ENCODE measurements at places on chromosomes 3 and 15.

DNA sequence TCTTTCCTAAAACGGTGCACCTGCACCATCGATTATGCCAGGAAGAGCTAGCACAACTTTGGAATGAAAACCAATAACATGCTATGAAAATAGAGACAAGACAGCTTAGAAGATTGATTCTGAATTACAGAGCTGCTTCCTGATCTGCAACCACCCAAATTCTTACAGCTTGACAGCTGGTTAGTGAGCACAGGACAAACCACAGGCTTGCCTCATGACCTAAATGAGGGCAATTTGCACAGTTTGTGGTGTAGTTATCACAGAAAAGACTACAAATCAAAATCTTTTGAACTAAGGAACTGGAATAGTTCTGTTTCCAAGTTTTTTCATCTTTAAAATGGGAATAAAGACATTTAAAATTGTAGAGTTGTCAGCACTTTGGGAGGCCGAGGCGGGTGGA lies 533.5 kb downstream of the NAALADL2 start:
- no peak for DNase-seq

DNA sequence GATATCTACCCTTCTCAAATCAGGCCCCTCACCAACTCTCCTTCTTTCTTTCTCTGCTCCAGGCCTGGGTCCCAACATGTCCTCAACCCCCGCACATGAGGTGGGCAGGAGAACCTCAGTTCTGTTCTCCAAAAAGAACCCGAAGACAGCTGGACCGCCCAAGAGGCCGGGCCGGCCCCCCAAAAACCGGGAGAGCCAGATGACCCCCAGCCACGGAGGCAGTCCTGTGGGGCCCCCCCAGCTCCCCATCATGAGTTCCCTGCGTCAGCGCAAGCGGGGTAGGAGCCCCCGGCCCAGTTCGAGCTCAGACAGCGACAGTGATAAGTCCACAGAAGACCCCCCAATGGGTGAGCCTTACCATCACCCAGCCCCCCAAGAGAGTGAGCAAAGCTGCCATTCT lies 5.6 kb upstream of the OGG1 start:
- no peak for DNase-seq

GRCh38 chr3:160023476-160023875 lies 34.8 kb downstream of the IL12A start:
- DNase-seq: no peak

DNA sequence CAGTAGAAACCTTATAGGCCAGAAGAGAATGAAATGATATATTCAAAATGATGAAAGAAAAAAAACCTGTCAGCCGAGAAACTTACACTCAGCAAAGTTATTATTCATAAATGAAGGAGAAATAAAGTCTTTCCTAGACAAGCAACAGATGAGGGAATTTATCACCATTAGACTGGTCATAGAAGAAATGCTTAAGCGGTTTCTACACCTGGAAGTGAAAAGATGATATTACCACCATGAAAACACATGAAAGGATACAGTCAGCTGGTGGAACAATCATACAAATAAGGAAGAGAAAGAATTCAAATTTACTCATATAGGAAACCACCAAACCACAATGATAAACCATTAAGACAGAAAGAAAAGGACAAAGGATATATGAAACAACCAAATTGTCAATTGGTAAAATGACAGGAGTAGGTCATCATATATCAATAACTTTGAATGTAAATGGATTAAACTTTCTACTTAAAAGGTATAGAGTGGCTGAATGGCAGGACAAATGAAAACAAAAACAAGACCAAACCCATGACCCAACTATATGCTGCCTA lies 29.9 kb upstream of the PRR23C start:
- DNase-seq: no peak

- DNase-seq: no peak
These were observed 10.7 kb upstream of the BBX start for GRCh38 chr3:107512108-107512507.

GRCh38 chr15:85947936-85948335 lies 131.7 kb upstream of the AGBL1 start:
- DNase-seq: no peak

GRCh38 chr3:143961342-143961741 lies 10.3 kb upstream of the DIPK2A start:
- no peak for DNase-seq

- DNase-seq: no peak
These were observed 16.0 kb upstream of the SRP14 start for GRCh38 chr15:40054855-40055575.

DNA sequence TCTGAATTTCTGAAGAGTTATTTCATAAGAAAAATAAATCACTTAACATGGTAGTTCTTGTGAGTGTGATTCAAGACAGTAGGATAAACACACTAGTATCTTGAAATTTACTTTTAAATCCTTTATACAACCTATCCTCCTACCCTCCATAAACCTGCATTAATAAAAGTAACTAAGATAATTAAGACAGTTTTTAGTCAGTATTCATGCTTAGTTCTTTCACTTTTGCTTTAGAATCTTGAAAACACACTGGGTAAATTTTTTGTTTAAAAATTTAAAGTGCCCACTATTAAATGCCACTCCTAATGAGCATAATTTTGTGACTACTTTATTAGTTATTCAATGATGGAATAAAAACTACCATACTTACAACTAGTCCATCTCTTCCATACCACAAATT lies 28.8 kb downstream of the GOLIM4 start:
- no peak for DNase-seq

- no peak for DNase-seq
These were observed 15.2 kb downstream of the SACM1L start for GRCh38 chr3:45704301-45704943.

GRCh38 chr15:41819455-41820050 lies 8.3 kb upstream of the JMJD7 start:
- DNase-seq: no peak

- DNase-seq: no peak
These were observed 30.7 kb upstream of the CLDN1 start for GRCh38 chr3:190352861-190353457.

DNA sequence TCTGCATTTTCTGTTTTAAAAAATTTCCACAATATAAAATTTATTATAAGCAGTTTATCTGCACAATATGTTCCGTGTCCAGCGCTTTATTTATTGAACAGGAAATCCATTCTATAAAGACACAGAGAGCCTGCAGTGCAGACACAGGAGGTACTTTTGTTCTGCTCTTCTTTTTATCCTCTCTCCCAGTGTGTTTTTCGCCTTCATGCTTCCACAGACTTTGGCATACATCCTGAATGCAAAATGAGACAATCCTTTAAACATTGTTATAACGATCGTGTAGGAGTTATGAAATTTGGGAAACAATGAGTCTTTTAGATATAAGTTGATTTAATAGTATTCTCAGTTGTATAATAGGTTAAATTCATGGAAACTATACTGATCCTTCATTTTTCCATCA lies 749.2 kb downstream of the NAALADL2 start:
- no peak for DNase-seq

DNA sequence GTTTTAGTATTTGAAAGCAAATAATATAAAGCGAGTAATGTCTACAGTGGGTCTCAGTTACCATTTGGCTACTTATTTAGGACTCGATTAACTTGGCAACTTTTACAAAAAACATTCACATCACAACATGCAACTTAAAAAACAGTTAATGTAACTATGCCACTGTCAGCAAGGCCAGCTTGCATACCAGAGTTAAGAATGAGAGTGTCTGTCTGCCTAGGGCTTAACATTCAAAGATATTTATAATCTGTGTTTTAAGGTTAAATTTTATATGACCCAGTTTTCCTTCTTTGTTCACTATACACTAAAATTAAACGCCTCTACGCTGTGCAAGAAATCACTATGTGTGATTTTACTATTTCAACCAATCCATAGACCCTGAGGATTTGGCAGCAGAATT lies 5.2 kb upstream of the CDAN1 start:
- DNase-seq: no peak

DNA sequence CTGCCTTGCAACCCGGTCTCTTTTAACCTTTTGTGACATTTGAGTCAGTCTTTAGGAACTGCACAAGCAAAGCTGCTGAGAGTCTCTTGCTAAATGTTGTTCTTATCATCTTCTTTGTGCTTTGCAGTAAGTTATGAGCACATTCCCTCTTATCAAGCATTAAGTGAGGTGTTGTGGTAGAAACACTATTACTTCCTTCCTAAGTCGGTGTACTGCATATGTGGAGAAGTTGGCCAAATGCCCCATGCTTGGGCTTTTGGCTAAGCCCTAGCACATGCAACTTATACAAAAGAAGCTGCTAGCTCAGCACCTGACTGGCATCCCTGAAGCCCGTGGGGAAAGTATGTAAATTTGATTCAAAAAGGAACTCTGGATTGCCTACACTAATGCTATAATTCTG lies 136.5 kb upstream of the RBMS3 start:
- DNase-seq: no peak

GRCh38 chr15:95446854-95447253 lies 883.6 kb upstream of the NR2F2 start:
- DNase-seq: no peak

DNA sequence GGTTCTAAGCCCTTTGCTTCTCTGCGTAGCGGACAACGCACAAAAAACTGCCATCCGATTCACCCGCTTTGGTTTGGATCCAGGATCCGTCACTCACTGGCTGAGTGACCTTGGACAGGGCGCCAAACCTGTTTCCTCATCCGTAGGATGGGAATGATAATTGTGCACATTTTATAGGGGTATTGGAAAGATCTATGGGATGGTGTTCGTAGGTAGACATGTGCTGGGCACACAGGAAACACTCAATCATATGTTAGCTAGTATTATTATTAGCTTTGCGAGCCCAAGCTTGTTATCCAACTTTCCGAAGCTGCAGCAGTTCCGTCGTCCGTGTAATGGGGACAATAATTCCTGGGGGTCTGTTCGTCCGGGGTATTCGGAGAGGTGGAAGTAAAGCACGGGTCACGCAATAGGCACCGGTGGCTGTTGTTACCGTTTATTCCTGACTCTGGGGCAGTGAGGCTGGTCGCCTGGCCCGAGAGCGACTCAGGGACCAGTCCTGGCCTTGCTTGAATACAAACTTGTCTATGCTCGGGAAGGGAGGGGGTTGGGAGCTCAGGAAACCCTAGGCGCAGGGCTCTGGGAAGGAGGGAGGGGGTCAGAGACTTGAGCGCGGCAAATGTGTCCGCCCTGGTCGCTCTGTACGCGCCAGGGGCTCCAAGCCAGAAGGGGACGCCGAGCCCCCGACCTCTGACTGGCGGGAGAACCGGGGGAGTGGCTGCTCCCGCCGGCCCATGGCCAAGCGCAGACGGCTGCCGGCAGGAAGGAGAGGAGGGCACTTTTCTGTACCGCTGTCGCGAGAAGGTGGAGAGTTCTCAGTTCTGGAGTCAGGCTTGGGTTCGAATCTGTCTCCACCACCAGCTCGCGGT lies 1.3 kb downstream of the SPSB4 start:
- DNase-seq: peak; percentile 40

DNA sequence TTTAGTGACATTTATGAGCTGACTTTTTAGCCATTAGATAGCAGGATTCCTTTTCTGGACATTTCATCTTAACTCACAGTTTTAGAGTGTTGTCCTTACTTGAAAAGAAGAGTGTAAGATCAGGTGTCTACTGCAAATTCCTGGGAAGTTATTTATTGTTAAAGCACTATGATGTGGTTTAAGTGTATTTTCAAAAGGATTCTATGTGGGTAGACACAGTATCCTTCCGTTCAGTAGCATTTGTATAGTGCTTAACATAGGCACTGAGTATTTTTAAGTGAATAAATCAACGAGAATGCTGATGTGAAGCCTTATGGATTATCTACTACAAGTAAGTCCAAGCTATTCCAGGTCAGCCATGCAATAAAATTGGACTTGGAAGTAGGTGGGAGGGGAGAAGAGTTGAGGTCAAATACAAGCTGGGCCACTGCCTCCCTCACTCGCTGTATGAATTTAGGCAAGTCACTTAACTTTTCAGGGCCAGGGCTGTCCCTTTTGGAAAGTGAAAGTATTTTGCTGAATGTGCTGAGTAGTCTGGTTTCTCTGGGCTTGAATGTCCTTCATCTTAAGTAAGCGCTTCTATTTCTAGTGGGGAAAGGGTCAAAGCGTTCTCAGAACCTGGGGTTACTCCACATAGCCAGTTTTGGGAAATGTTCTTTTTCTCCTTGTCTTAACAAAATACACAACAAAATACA lies 48.6 kb downstream of the GAP43 start:
- DNase-seq: no peak

- DNase-seq: no peak
These were observed 5.3 kb downstream of the VPS13C start for GRCh38 chr15:62054979-62055378.

DNA sequence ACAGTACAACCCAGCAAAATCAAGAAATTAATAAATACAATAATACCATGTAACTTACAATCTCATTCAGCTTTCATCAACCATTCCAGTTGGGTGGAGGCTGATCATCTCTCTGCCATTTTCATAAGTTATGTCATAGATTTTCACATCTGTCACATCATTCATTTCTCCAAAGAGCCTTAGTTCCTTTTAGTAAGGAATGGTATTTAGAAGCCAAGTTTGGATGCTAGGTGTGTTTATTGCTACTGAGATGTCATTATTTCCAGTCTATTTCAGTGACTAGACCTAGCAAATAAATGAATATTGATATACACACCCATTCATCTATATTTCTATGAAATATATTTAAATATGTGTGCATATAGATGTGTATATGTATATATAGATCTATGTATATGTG lies 2.7 kb upstream of the UBL7 start:
- no peak for DNase-seq

- peak; percentile 86 for DNase-seq
These were observed 21.0 kb upstream of the PLXNA1 start for GRCh38 chr3:126961791-126962461.

DNA sequence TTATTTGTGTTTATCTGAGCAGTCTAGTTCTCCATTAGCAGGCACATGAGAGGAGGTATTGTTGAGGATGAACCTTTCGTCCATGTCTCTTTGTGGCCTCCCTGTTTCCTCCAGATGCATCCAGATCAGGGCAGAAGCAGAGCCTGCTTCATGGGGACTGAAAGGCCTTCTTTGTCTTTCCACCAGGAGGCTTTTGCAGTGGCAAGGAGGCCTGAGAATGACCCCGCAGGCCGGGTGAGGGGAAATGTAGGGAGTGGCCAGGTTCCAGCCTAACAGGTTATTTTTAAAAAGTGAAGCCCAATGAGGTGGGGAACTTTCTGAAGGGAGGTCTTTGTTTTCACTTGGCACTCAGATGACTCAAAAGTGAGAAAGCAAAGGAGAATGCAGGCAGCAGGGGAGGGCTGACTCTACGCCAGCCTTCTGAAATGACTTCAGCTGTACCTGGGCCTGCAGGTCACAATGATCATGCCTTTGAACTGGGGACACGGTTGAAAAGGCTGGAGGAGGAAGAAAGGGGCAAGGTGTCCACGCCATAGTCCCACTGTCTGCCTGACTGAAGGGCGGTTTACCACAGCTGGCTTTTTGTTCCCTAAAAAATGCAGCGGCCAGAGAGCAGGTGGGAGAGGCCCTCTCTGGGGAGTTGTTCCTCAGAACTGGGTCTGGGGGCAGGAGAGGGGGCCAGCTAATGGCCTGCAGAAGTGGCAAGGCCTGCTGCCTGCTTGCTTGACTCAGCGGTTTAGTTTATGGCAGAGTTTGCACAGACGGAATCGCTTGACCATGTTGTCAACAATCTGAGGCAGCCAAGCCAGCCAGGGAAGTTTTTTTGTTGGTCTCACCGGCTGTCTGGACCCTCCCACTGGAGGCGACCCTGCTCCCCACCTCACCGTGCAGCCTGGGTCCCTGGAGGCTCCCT lies 28.7 kb downstream of the CMTM7 start:
- no peak for DNase-seq
